Mesenteric fat pad (tissue), 1 donor: ENCODE measurements at places on chromosomes 1 and 21. TPM values are rescaled to one million over a fixed set of nuclear protein-coding genes. Genes with fewer than 3 reads are reported as not detected.

PINK1 gene
- 87.6 TPM for total RNA-seq

ASPM gene
- total RNA-seq: 0.10 TPM

THEMIS2 gene
- total RNA-seq: 64.9 TPM

DNAJC16 gene
- 19.8 TPM for total RNA-seq

ZNF672 gene
- 18.6 TPM for total RNA-seq
